ENCODE measurements at places on chromosomes 7 and 10.
A peak's percentile ranks its signal among the peaks of the same experiment; 100 is the strongest.

- no peak for DNase-seq
Measured at GRCh38 chr10:121024905-121025584, 173.9 kb downstream of the WDR11 start.

DNA sequence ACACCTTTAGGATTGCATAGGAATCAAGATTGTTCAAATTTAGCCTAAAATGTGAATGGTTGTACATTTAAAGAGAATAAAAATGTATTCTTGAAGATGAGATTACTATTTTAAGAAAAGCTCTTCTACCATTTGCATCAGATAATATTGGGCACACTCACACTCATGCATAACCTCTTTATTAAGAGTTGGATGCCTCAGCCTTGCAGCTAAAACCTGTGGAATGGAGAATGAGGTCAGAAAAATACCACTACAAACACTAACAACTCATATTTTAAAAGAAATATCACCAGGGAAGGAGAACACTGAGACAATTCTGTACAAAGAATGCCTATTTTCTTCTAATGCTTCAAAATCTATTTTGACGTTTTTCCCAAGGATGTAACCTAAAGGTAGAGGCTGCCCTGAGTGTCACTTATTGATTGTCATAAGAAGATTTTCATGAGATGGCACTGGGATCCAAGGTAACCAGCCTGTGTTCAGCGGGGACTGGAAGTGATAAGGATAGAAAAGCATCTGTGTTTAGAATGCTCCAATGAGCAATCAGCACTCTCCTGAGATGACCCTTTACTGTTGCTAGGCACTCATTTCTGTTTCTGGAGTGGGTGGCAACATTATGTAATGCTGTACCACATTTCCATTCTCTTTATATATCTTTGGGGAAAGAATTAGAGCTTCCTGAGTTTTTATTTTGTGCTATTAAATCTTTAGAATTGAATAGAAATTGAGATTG lies 26.6 kb downstream of the REEP3 start:
- DNase-seq: no peak

- no peak for DNase-seq
Measured at GRCh38 chr10:93437946-93438612, 44.1 kb downstream of the MYOF start.

DNA sequence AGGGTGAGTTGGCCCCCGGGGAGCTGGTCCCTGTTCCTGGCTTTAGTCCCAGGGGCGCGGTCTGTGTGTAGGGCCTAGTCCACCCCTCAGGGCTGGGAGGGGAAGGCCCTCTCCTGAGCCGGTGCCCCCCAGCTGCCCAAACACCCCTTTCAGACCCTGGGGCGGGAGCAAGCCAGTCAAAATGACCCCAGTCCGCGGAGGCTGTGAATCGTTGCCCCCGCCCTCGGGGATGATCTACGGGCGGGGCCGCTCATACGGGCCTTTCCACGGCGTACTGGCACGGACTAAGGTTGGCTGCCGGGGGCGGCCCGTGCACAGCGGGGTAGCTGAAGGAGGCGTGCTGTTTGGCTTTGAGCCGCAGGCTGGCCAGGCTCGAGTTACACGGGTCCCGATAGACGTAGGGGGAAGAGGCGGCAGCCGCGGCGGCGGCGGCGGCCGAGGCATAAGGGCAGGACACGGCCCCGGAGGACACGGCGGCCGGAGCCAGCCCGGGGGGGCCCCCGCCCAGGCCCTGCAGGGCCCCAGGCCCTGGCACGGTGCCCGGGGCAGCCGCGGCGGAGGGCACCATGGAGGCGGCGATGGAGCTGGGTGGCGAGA lies 4.3 kb downstream of the ELOVL3 start:
- DNase-seq: no peak

DNA sequence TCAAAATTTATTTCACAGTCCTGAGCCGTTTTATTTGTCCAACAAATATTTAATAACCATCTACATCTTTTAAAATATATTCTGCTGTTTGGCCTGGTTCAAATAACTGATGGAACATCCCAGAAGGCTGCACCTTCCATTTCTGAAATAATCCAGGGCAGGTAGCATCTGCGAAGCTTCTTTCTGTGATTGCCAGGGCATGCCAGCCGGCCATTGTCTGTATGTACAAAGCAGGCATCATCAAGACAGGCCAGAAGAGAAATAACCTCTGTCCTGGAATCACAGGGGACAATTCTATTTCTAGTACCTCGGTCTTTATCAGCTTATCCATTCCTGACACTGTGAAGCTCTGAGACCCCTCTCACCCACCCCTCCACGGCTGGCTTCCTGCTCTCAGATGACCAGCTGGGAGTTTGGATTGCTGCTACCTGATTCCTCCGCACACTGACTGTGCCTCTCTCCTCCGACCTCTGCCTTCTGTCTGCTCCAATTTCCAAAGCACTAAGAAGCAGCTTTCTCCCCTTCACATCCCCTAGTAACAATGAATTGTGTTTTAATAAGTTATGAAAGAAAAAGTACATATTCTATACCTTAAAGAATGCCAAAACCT lies 8.0 kb downstream of the DGKI start:
- no peak for DNase-seq

- no peak for DNase-seq
Measured at GRCh38 chr10:110524859-110525232, 27.1 kb downstream of the DUSP5 start.

DNA sequence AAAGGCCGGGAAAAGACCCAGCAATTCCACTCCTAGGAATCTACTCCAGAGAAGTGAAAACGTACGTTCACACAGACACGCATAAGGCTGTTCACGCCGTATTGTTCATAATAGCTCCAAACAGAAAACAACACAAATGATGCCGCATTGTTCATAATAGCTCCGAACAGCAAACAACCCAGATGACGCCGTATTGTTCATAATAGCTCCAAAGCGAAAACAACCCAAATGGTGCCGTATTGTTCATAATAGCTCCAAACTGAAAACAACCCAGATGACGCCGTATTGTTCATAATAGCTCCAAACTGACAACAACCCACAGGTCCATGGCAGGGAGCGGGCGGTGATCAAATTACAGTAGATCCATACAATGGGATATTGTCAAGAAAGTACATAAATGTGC lies 85.2 kb upstream of the DNAAF5 start:
- no peak for DNase-seq

GRCh38 chr7:84042110-84042539 lies 152.5 kb downstream of the SEMA3A start:
- DNase-seq: no peak

- DNase-seq: no peak
Measured at GRCh38 chr7:155216475-155217272, 81.0 kb upstream of the INSIG1 start.

- peak; percentile 8 for DNase-seq
Measured at GRCh38 chr10:85604884-85605283, 761.7 kb downstream of the GRID1 start.

DNA sequence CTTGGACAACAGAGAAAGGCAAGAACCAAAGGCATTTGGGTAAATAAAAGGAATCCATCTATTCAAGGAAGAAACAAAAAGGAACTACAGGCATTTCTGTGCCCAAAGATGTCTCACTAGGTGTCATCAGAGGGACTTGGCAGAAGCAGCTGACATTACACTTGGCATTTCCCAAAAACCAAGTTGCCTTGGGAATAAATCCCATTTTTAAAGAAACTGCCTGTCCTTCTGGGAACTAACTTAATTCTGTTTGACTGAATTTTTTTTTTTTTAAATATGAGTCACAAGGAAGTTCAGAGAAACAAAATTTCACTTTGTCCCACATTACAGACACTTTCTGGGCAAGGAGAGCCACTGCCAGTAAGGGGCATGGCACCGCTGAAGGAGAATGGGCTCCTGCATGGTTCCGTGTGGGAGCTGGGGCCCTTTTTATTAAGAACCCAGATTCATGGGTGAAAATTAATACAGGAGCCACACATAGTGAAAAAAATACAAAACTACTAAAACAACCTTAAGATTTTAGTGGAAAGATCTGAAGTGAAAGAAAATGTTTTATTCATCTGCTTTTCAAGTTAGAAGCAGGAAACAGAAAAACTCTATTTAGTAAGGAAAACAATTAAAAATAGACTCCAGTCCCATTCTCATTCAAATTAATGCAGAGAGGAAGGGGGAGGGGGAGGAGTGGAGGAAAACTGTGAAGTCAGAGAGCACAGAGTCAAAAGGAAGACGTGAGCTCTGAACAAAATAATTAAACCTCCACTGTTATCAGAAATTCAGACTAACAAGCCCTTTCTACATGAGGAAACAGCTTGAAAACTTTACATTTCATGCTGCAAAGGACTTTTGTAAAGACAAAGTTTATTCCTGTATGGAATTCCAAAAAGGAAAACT lies 118.4 kb upstream of the PDLIM1 start:
- no peak for DNase-seq

DNA sequence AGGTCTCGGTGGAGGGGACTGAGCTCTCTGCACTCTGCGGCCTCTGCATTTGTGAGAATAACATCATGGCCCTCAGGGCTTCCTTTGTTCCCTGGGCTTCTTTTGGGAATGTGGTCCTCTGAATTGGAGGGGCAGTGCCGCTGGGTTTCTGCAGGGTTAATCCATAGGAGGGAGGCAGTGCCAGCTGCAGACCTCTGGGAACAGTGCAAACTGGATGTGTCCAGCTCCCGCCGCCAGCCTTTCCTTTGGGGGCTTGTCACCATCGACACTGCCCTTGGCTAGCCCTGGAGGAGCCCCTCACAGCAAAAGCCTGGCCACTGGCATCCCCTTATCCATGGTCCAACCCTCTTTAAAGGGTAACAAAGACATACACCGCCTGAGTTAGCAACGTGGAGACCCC lies 174.0 kb downstream of the WDR37 start:
- no peak for DNase-seq

- no peak for DNase-seq
Measured at GRCh38 chr10:69641261-69641980, 11.4 kb downstream of the FAM241B start.

GRCh38 chr7:30175636-30176147 lies 40.9 kb downstream of the MTURN start:
- no peak for DNase-seq

- no peak for DNase-seq
Measured at GRCh38 chr7:132419542-132419941, 156.7 kb downstream of the PLXNA4 start.

DNA sequence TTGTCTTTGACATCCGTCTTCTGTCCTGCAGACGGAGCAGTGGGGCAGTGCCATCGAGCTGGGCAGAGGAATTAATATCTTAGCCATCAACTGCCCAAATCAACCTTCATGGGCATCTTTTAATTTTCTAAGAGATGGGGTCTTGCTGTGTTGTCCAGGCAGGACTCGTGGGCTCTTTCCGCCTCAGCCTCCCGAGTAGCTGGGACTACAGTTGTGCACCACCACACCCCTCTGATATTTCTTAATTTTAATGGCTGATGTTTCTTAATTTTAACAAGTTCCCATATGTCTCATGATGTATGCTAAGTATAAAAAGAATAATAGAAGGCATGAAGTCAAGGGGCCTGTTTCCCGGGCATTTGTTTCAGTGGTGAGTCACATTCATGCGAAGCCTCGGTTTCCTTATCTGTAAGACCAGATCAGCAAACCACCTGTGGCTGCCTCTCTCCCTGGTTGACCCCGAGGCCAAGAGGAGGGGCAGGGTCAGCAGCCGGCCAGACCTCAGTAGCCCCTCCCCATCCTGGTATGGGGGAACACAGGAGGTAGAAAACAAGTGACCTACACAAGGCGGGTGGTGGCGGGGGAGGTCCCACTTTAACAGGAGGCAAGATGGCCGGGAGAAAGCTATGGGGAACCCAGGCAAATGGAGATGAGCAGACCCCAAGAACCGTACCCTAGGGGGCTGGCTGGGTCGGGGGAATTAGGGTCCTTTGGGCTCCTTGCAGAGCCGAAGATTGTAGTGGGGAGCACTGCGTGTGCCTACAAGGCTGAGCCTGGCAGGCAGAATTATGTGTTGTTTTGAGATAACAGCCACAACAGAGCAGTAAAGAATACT lies 85.5 kb downstream of the CUX1 start:
- DNase-seq: no peak

- DNase-seq: peak; percentile 49
Measured at GRCh38 chr10:95440756-95441546, 120.2 kb downstream of the SORBS1 start.

DNA sequence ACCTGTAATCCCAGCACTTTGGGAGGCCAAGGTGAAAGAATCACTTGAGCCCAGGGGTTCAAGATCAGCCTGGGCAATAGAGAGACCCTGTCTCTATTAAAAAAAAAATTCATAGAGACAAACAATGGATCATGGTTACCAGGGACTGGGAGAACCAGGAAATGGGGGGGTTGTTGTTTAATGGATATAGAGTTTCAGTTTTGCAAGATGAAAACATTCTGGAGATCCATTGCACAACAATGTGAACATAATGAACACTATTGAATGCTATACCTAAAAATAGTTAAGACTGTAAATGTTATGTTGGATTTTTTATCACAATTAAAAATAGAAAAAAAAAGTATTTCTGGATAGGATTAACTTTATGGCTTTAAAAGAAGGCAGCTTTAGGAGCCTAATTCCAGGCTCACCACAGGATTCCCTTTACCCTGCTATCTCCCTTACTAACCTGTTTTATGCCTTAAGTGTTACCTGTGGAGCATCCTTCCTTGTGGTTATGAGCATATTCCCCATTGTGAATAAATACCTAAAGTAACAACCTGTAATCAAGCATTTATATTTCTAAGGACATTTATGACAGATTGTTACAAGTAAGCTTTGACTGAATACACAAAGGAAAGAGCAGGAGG lies 45.1 kb upstream of the SGCE start:
- DNase-seq: no peak

GRCh38 chr7:47932016-47932415 lies 16.2 kb downstream of the PKD1L1 start:
- DNase-seq: no peak

DNA sequence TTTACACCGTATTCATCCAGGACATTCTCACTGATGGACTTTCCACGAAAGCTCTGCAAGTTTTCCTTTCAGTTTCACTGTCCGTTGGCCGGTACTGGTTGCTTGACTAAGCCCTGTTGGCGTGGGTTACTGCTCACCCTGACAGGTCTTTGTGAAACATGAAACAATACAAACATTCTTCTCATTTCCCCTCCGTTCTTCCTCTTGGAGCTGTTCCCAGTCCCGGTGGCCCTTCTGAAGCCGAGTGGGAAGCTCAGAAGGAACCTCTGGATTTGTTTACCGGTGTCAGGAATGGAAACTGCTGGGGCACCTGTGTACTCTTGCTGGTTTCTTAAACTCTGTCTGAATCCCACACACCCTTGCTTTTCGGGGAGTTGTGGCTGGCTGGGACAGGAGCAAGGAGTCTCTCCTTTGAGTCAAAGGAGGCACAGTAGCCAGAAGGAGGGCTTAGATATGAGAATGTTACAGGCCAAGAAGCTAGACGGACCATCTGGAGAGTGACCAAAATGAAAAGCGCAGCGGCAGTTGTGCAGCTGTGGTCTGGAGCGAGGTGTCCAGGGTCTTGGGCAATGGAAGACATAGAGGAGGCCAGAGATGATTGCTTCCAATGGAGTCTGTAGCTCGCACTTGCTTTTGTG lies 45.7 kb downstream of the LYZL2 start:
- peak; percentile 29 for DNase-seq
